ENCODE measurements at places on chromosomes 3 and 15.

GRCh38 chr15:23095796-23096195, 40.8 kb downstream of the GOLGA6L1 start:
- no peak for DNase-seq

DNA sequence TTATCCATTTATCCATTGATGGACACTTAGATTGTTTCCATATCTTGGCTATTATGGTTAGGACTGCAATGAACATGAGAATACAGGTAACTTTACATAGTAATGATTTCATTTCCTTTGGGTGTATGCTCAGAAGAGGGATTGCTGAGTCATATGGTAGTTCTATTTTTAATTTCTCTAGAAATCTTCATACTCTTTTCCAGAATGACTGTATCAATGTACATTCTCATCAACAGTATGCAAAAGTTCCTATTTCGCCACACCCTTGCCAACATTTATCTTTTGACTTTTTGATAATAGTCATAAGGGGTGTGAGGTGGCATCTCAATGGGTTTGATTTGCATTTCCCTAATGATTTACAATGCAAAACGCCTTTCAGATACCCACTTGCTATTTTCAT, 6.2 kb upstream of the NIPA1 start:
- no peak for DNase-seq

DNA sequence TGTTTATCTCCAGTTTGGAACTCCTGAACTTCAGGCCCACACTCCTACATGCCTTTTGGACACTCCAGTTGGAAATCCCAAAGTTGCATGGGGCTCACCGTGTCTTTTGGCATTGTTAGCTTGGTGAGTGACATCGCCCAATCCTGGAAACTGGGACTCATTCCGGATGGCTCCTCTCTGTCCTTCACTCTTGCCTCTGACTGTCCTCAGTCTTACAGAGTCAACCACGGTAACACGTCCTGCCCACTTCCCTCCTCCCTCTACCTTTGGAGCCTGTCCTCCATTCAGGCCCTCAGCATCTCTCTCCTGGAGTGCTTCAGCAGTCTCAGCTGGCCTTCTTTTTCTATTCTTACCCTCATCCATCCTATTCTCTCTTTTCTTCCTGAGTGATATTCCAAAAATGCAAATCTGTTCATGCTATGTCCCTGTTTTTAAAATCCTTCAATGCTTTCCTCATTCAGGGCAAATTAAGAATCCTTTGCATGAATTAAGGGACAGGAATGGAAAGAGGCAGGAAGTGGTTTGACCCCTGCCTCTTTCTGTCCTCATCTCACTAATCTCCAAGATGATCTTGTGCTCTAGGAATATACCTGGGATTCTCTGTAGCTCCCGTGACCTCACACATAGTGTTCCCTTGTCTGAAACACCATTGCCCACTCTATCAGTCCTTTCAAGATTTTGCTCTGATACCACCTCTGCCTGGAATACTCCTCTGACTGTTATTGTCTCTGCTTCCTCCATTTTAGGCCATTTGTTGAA, 42.5 kb downstream of the LPP start:
- no peak for DNase-seq

DNA sequence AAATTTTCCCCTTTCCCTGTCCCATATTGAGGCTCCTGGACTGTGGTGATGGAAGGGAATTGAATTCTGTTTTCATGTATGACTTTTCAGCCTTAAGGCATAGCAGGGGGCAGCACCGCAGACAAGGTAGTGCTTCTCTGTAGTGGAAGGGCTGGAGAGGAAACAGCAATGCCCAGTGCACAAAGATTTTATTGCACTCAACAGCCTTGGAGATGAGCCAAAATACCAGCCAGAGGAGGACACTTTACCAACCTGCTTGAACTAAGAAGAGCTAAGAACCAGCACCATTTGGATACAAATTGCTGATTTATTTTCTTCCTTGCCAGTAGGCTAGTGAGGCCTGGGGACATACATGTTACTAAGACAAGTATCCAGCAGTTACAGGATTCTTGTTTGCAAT, 98.7 kb downstream of the KCNMB2 start:
- no peak for DNase-seq

DNA sequence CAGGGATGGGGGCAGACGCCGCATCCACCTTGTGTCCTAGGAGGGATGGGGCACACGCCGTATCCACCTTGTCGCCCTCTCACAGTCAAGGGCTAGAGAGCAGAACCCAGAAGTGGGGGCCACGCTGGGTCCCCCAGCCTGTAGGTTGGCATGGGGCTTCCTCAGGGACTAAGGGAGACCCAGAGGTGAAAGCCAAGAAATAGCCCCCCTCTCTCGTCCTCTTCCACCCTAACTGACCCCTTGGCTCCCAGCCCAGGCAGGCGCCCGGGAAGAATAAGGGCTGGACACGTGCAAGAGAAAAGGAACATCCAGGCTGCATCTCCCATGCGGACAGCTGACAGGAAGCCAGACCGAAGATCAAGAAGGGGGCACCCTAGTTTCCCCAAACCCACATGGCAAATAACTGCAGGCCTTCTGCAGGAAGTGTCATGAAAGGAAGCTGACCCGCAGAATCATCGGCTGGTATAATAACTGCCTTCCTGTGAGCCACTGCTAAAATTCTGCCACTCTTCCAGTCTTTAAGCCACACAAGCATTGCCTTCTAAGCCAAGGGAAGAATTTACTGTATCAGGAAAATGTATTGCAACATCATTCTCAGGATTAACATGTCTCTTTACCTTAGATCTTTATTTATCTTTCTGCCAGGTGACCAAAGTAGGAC, 38.5 kb upstream of the TFRC start:
- DNase-seq = no peak
